ENCODE measurements at places on chromosomes 13 and 19. TPM values are rescaled to one million over a fixed set of nuclear protein-coding genes. Genes with fewer than 3 reads are reported as not detected.

GRCh38 chr13:57653229-57653989 is 21.9 kb downstream of the PCDH17 start:
- DNase-seq = no peak

DNA sequence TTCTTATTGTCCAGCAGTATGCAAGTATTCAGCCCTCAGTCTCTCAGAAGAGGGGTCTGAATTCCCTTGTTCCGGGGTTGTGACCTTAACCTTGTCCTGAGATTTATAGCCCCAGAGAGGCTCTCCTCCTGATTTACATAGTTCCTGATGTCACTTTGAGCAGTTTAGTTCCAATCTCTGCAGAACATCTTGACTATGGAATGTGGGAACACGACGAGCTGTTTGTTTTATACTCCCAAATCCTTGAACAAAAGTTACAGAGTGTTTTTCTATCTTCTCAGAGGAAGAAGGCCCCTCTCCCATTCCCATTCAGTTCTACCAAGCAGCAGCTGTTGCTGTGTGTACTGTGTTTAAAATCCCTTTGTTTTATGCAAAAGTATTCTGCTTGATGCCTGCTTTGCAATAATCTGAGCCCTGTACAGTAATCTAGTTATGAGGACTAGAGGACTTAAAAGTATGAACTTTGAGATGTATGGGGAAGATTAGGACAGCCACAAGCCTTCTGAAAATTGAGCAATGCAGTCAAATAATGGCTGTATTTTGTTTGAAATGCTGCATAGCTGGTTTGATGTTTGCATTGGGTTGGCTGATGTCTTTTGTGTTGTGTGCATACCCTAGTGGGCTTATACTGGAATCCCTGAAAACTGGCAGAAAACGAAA is 74.7 kb downstream of the KL start:
- no peak for DNase-seq

DNA sequence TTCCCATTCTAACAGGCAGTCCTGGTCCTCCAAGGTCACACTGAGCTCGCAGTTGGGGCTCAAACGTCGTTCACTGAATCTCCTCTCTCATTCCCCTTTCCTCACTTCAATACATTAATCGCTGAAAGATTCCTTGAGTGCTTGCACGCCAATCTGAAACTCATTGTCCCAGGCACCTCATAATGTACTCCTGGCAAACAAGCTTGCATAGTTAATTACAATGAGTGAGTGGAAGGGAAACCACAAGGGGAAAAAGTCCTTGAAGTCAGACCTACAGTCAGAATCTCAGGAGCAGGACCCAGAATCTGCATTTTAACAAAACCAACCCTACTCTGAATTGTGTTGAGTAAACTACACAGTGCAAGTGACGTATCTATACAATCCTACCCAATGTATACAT is 86.9 kb downstream of the CRYL1 start:
- DNase-seq = no peak

- no peak for DNase-seq
Measured at GRCh38 chr13:65488606-65489005, 1741.5 kb downstream of the PCDH9 start.

GRCh38 chr19:10891405-10892086 is 20.2 kb downstream of the CARM1 start:
- no peak for DNase-seq

The LHFPL6 gene
- total RNA-seq = 24.7 TPM

The SIGLEC9 gene
- not detected for total RNA-seq

The UQCRFS1 gene
- total RNA-seq = 40.0 TPM

The NXNL1 gene
- not detected for total RNA-seq

The DGKH gene
- 9.7 TPM for total RNA-seq

The ZNF816 gene
- total RNA-seq = 10.0 TPM
